ENCODE measurements at places on chromosomes 4 and X.

DNA sequence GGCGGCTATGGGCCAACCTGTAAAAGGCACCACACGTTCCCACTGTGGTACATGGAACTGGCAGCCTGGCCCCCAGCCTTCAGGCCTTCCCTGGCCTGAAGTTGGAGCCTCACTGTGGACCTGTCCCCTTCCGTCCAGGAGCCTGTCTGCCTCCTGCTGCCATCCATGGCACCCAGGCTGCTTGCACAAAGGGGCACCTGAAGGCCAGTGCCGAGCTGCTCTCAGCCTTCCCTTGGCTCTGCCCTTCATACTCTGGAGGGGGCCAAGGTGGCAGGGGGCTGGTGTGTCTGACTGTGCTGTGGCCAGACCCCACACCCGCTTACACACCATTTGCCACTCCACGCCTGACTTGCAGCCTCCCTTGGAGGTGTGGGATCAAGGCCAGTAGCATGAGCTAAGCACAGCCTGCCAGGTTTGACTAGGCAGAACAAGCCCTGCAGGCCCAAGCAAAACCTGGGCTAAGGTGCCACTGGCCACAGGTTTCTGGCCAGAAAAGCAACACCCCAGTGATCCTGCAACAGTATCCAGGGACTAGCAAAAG lies 17.3 kb upstream of the GIMD1 start:
- no peak for DNase-seq

GRCh38 chr4:90745176-90745575 lies 618.0 kb downstream of the CCSER1 start:
- DNase-seq = no peak

- no peak for DNase-seq
Observed at GRCh38 chr4:55251896-55252295, 94.1 kb upstream of the SRD5A3 start.

DNA sequence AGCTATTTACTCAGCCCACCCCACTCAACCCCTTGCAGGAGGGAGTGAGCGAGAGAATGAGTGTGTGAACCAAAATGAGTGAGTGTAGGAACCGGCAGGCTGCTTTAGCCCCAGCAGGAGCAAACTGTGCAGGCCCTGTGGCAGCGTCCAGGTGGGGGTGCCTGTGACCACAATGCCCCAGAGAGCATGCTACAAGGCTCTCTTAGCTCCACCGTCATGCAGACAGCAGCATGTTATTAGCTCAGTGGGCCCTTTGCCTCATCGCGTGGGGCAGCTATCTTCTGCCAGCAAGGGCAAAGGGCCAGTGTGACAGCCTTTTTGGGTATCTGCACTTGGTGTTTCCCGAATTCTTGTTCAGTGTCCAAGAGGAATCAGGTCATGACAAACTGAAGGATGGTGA lies 271.3 kb downstream of the GPM6A start:
- DNase-seq = no peak

DNA sequence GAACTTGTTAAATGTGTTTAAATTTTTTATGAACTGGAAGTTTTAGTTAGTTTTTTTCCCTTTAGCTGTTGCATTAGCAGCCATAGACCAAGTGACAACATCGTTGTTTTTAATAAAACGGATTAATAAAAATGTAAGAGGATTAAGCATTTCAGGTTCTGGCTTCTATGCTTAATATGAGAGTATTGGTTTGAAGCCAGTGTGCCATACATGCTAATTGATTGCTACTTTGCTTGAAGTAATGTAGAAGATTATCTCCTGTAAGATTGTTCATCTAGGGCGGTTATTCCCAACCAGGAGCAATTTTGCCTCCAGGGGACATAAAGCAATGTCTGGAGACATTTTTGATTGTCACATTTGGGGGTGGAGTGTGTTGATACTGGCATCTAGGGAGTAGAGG lies 54.3 kb downstream of the TLL1 start:
- no peak for DNase-seq

GRCh38 chr4:104616401-104616820 lies 121.7 kb upstream of the CXXC4 start:
- no peak for DNase-seq

DNA sequence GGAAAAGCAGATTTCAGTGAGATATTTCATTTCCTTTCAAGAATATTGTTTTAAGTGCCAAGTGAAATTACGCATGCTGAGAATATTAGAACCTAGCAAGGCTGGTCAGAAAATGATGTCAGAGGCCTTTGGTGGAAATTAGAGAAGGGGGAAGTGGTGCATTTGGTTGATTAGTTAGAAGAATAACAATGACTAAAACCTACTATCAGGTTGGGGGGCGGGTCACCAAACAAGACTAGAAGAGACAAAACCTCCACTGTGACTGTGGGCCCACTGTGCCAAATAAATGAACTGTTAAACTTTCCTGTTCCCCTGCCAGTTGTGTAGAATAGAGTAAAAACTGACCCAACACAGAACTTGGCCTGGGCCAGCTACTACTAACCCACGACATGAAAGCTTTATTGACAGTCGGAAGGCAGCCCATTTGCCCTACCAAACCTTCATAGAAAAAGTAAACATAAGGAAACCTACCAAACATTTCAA lies 2.9 kb downstream of the RAPGEF2 start:
- no peak for DNase-seq

Measured in activated CD8-positive, alpha-beta memory T cell treated with anti-CD3 and anti-CD28 coated beads for 1 hour (primary cell).